ENCODE measurements at places on chromosomes 11 and 22.

DNA sequence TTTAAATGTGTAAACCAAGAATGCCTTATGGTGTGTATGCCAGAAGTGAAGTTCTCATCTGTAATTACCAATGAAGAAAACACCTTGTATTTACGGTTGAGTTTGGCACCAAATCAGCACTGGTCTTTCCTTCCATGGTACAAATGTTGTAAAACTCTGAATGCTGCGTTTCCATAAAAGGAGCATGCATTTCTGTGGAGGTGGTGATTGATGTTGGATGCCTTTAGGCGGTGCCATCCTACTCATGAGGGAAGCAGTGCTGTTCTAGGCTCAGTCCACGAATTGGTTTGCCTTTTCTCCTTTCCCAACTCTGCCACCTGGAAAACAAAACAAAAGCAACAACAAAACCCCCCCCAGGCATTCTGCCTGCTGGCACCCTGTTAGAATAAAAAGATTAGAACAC lies 124.4 kb downstream of the TEAD1 start:
- no peak for DNase-seq

GRCh38 chr11:108289699-108290098 lies 66.8 kb downstream of the ATM start:
- no peak for DNase-seq

- DNase-seq: no peak
Observed at GRCh38 chr11:117934526-117935307, 5.5 kb upstream of the TMPRSS13 start.

- no peak for DNase-seq
Observed at GRCh38 chr22:40703174-40703573, 23.9 kb downstream of the MCHR1 start.

DNA sequence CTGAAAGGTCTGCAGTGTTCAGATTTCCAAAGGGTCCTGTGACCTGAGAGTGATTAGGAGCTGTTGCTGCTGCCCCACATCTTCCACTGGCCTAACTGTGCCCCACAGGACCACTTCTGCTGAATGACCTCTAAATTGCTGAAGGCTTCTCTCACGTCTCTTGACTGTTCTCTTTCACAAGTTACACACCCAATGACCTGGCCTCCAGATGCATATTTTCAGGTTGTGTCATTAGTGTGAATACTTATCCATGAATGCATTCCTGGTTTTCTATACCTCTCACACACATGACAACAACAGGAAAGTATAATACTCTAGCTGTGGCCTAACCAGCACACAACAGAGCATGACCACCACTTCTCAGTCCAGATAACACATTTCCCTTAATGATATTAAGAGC lies 15.4 kb downstream of the PRR14L start:
- DNase-seq: no peak

- no peak for DNase-seq
Observed at GRCh38 chr11:11449327-11449726, 96.3 kb upstream of the CSNK2A3 start.

DNA sequence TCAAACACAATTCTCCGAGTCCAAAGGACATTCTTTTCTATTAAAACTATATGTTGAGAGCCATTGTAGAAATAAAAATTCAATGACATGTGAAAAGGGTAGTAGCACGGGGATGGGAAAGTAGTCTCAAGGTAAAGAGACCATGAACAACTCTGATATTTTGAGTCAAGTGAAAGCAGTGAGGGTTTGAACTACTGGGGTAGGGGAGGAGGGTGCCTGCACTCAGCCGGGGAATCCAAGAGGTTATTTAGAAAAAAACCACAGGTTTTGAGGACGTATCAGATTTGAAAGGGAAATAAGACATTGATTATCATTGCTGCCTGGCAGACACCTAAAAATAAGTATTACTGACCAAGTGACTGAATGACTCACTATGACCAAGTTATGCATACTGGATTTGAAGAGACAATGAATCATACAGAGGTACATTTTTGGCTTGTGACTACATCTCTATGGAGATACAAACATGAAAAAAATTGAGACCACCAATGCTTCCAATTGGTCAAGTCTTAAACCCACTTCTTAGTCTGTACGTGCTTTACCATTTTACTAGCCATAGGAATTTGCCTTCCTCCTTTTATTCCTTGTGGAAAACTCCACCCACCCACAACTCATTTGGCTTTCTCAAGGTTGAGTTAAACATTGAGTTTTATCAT lies 2.2 kb upstream of the OR52H1 start:
- no peak for DNase-seq

DNA sequence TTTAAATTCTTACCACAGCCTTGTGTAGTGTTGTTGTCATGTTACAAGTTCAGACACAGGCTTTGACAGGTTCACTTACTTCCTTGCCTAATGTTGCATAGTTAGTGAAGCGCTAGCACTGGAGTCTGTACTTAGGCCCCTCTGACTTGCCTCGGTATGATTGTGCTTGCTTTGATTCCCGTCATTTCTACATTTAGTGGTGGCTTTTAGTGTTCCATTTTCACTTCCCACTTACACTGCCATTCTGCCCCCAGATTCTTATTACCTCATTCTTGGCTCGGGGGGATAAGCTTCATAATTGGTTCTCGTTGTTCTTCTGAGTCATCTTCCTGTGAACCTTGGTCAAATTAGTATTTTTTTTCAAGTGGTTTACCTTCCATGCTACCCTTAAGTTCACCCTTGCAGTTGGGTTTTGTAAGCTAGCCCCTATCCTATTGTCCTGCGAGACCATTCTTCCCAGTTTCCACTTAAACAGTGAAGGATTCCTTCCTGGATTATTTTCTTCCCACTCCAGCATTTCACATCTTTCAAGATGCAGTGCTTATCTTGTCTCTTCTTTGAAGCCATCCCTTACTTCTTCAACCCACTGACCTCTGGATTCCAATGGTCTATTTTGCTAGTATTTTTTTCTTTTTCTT lies 68.7 kb downstream of the DDX10 start:
- DNase-seq: no peak

- no peak for DNase-seq
Observed at GRCh38 chr11:68328374-68329091, 16.1 kb downstream of the LRP5 start.
